ENCODE measurements at places on chromosomes 11 and 22.

- no peak for DNase-seq
Measured at GRCh38 chr11:118623269-118623655, 15.8 kb downstream of the PHLDB1 start.

DNA sequence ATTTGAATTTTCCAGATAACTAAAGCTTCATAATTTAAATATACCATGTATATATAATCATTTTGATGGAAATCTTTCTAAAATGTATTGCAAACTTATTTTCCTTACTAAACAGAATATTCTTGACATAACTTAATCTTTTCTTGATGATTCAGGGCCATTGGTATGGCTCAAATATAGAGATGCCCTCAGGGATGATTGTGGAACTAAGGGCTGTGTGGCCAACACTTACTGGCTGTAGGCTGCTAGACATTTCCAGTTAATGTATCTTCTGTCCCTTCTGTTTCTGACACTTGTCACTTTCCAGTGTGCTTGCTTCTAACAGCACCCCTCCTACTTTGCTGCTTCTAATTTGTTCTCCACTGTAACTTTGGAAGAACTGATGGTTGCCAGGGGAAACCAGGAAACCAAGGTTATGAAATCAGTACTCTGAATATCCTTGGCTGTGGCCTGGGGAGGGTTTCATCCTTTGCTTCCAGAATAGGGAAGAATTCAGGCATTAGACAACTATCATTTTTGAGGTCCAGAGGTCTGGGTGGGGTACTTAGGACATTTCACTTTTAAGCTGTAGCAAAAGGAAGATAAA, 697.2 kb downstream of the ETS1 start:
- DNase-seq, result no peak

DNA sequence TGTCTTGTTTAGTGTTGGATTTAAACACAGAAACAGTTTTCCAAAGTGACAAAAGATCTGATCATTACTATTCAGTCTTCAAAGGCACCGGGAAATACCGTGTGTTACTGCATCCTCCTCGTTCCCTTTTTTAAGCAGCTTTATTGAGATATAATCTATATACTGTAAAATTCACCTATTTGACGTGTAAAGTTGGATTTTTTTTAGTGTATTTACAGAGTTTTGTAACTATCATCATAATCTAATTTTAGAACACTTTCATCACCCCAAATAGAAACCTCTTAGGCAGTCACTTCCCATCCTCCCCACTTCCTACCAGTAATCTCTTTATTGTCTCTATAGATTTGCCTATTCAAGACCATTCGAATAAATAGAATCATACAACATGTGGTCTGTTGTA, 1.4 kb downstream of the ANO5 start:
- DNase-seq, result no peak

- DNase-seq, result no peak
Measured at GRCh38 chr22:29106839-29107238, 34.0 kb downstream of the KREMEN1 start.

DNA sequence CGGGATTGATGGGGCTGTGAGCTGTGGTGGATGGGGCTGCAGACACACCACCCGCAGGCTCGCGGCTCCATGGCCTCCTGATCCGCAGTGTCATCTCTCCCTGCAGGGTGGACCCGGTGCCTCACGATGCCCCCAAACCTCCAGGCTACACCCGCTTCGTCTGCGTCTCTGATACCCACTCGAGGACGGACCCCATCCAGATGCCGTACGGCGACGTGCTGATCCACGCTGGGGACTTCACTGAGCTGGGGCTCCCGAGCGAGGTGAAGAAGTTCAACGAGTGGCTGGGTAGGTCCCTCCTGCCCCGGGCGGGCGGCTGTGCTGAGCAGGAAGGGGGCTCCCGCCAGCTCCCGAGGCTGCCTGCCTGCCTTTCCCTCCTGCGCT, 23.1 kb downstream of the MPPED1 start:
- no peak for DNase-seq

DNA sequence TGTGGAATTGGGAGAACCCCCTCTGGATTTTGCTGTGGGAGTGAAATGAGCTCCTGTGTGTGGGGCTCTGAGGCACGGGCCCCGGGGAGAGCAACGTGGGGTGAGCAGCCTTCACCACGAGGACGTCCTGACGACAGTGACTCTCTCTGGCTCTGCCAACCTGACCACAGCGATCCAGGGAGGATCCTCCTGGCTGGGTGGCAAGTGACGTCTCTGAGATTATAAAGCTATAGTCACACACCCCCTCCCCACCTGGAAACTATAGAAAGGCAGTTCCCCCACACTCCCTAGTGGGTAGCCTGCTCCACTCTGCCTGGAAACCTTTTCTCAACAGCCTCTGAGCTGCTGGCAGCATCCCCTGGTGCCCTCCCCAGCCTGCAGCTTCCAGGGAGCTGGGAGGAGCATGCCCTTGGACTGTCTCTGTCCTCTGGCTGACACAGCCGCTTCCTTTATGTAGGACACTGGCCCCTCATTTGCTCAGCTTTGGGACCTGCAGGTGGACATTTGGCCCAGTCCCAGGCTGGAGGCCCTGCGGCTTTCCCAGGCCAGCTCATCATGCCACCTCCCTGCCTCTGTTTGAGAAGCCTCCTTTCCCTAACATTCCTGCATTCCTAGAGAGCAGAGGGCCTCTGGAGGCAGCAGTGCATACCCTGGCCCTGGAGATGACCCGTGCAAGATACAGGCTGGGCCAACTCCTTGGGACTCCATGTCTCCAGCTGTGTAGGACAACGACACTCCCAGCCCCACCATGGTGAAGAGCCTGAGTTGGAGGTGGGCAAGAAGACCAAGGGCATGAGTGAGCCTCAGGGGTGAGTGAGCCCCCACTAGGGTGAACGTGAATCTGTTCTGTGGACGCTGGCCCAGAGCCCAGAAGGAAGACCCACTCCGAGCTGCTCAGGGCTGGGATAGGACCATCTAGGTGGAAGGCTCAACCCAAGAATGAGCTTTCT, 314.0 kb downstream of the NTM start:
- DNase-seq, result no peak

- no peak for DNase-seq
Measured at GRCh38 chr11:83793310-83793709, 507.1 kb upstream of the CCDC90B start.

DNA sequence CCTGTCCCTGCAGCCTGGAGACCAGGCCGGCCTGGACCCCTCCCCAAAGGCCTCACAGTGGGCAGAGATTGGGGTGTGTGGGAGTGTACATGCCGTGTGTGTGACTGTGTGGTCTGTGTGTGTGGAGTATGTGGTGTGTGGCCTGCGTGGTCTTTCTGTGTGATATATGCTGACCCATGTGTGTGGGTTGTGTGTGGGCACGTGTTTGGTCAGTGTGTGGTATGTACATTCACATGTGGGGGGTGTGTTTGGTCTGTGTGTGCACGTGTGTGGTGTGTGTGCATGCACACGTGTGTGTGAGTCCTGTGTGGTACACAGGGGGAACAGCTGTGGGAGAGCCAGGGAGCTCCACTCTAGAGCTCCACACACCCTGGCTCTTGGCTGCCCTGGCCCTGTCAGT, 1185.1 kb downstream of the BRD1 start:
- no peak for DNase-seq

- no peak for DNase-seq
Measured at GRCh38 chr22:25061605-25062376, 109.3 kb downstream of the KIAA1671 start.

DNA sequence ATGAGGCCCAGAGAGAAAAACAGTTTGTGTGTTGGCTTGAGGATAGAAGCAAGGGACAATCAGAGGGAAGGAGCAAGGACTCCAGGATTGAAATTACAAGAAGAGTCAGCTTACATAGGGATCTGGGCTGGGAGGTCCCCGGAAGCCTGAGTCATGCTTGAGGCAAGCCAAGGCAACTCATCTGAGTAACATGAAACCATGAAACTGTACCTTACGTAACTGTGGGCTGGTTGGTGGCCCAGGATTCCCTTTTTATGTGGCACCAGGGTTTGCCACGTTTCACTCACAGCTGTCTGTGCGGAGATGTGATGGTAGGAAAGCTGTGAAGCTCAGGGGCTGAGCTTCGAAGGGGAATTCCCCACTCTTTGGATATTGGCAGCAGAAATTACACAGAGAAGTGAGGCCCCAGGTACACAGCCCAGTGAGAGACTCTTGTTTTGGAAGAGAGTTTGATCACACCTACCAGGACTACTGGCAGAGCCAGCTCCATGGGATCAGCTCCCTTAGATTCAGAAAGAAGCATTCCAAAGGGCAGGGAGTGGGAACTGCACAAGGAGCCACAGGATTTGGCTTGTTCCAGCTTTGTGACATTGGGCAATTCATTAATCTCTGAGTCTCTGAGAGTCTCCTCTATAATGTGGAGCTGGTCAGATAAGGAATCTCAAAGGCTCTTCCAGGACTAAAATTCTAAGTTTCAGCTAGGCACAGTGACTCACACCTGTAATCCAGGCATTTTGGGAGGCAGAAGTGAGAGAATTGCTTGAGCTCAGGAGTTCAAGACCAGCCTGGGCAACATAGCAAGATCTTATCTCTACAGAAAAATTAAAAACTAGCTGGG, 7.8 kb downstream of the SLC5A1 start:
- DNase-seq, result peak; percentile 38

GRCh38 chr11:95344932-95345642, 114.1 kb upstream of the SESN3 start:
- no peak for DNase-seq

GRCh38 chr11:118882491-118882890, 1.2 kb upstream of the CXCR5 start:
- no peak for DNase-seq

- DNase-seq, result no peak
Measured at GRCh38 chr22:38937036-38937435, 20.4 kb upstream of the APOBEC3A start.

GRCh38 chr11:77512092-77512491, 38.2 kb upstream of the PAK1 start:
- no peak for DNase-seq

- no peak for DNase-seq
Measured at GRCh38 chr11:130645843-130646197, 197.4 kb downstream of the ADAMTS15 start.

- no peak for DNase-seq
Measured at GRCh38 chr11:117557361-117557760, 229.7 kb downstream of the CEP164 start.

- no peak for DNase-seq
Measured at GRCh38 chr11:593347-593746, 17.1 kb downstream of the PHRF1 start.

- no peak for DNase-seq
Measured at GRCh38 chr11:123590296-123590912, 64.0 kb downstream of the SCN3B start.

DNA sequence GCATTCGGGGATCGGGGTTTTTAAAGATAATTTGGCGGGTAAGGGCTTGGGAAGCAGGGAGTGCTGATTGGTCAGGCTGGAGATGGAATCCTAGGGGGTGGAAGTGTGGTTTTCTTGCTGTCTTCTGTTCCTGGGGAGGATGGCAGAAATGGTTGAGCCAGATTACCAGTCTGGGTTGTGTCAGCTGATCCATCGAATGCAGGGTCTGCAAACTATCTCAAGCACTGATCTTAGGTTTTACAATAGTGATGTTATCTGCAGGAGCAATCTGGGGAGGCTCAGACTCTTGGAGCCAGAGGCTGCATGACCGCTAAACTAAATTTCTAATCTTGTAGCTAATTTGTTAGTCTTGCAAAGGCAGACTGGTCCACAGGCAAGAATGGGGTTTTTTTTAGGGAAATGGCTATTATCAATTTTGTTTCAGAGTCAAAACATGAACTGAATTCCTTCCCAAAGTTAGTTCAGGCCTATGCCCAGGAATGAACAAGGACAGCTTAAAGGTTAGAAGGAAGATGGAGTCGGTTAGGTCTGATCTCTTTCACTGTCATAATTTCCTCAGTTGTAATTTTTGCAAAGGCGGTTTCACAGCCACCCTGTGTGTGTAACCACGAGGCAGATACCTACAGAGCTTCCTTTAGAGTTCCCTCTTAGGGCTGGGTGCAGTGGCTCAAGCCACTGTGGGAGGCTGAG, 10.2 kb downstream of the SCGB1A1 start:
- no peak for DNase-seq

GRCh38 chr11:131375421-131375820, 5.0 kb downstream of the NTM start:
- no peak for DNase-seq

GRCh38 chr22:37088750-37089408, 20.6 kb downstream of the TMPRSS6 start:
- no peak for DNase-seq

DNA sequence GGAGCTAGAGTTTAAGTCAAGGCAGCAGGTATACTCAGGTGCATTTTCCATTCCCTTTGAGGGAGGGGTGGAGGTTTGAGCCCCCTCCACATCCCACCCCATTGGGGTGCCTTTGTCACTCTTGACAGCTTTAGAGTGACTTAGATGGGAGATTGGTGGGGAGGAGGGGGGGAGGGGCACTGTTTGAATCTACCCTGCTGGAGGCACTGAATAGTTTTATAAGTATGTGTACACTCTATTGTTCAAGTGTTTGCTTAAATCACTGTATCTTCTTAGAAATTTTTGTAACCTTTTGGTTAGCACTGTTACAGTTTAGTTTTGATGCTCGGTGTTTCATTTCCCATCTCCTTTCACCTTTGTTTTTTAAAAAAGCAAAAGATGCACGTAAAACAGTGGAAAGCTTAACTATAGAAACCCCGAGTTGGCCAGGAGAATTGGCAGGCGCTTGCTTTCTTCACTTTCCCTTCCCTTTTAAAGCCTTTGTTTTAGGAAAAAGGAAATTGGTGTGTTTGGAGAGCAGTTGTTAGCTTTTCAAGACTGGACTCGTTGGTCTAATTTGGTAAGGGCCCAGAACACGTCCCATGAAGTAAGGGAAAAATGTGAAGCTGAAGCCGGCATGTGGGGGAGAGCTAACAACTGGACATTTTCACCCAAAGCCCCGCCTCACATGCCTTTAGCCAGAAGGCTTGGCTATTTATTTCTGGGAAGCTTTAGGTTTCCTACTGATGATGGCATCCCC, 42.8 kb downstream of the TNRC6B start:
- no peak for DNase-seq

DNA sequence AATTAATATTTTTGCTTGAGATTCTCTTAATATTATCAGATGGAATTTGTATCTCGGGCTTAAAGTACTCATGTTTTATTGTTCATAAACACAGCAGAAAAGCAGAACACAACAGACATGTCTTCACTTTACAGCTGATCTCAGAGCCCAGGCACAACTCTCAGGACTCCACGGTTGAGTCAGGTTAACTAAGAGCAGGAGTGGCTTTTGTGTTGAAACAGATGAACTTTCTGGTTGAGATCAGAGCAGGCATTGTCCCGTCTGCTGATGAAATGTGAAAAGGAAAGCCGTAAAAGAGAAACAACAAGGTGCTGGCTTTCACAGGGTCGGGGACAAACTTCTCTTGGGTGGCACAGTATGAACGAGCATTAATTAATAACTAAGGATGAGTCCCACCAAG, 49.0 kb downstream of the JHY start:
- DNase-seq, result no peak

DNA sequence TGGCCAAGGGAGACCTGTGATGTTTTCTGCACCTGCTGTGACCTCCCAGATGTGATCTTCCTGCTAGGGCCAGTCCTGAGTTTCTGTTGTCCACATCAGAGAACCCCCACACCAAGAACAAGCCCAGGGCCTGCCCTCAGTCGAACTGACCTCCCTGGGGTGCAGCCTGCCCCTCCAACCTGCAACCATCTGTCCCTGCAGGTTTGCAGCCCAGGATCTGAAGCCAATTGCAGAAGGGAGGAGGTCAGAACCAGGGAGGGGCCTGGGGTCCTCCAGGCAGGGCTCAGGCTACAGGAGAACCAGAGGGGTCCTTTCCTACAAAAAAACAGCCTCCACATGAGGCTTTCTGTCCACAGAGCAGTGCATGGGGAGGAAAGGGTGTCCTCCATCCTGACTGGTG, 807 bp downstream of the TRIM3 start:
- DNase-seq, result no peak

Data from activated CD8-positive, alpha-beta memory T cell treated with anti-CD3 and anti-CD28 coated beads, Interleukin-2, amount 50 U/mL, for 4 hours (primary cell).